ENCODE measurements at places on chromosomes 4 and X.
A peak's percentile ranks its signal among the peaks of the same experiment; 100 is the strongest.

- DNase-seq, result no peak
Measured at GRCh38 chrX:105876658-105877057, 54.3 kb downstream of the NRK start.

DNA sequence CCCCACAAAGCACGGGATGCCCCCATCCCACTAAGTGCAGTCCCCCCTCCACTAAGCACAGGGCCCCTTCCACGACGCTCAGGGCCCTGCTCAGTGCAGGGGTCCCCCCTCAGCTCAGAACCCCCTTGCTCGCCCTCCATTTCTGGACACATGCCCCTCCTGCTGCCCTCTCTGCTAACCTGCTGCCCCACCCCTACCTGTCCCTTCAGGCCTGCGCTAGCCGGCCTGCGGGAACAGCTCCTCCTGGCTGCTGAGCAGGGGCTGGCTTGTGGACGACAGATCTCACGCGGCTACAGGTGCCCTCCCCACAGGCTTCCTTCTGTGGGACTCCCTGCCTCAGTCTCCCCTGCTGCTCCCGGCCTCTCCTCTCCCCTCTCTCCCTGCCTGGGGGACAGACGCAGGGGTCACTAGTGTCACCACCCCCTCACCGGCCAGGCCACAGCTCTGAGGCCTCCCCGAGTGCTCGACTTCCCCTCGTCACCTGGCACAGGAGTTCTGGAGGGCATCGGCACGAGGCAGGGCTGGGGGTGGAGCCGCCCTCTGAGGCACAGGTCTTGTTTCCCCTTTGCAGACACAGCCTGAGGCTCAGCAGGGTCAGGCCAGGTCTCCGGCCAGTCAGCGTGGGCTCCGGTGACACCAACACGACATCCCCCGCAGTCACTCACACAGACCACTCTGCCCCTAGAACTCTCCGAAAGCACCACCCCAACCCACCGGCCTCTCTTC, 21.6 kb downstream of the GAK start:
- no peak for DNase-seq

- DNase-seq, result no peak
Measured at GRCh38 chr4:100174985-100175383, 15.3 kb downstream of the DDIT4L start.

GRCh38 chr4:2535376-2536192, 863 bp upstream of the FAM193A start:
- DNase-seq, result peak; percentile 75

- no peak for DNase-seq
Measured at GRCh38 chr4:153082322-153083301, 121.6 kb upstream of the TRIM2 start.

DNA sequence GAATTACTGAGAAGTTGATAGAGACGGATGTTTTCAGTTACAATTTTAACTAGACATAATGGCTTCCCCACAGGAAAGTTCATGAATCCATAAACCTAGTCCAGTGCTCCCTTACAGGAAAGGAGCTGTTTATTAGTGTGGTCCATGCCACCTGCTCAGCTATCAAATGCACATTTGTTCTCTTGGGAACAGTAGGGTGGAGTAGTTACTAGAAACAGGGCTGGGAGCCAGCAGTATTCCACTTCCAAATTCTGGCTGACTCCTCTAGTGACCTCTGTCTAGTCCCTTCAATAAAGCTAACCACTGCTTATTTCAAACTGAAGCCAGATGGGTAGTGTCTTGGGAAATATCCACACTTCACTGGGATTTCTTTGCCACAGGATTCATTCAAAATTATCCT, 88.4 kb upstream of the TLL1 start:
- DNase-seq, result no peak

- no peak for DNase-seq
Measured at GRCh38 chrX:12372111-12372510, 233.8 kb downstream of the FRMPD4 start.

DNA sequence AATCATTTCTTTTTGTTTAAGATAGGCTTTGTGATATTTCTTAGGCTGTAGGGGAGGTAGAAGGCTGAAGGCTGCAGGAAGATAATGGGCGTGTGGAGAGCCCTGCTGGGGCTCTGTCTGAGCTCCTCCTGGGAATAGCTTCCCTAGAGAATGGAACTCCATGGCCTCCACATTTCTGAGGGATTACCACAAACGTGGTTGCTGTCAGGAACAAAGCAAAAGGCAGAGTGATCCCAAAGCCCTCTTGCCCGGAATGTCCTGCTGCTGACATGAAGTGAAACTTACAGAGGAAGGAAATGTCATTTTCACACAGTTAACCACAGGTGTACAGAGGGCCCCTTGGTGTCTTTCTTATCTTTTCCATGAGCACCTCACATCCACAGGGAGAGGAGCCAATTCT, 89.3 kb downstream of the DDIT4L start:
- no peak for DNase-seq

GRCh38 chr4:7013175-7013574, 30.0 kb upstream of the TADA2B start:
- DNase-seq, result no peak

GRCh38 chr4:185247151-185247550, 37.8 kb downstream of the SNX25 start:
- no peak for DNase-seq

DNA sequence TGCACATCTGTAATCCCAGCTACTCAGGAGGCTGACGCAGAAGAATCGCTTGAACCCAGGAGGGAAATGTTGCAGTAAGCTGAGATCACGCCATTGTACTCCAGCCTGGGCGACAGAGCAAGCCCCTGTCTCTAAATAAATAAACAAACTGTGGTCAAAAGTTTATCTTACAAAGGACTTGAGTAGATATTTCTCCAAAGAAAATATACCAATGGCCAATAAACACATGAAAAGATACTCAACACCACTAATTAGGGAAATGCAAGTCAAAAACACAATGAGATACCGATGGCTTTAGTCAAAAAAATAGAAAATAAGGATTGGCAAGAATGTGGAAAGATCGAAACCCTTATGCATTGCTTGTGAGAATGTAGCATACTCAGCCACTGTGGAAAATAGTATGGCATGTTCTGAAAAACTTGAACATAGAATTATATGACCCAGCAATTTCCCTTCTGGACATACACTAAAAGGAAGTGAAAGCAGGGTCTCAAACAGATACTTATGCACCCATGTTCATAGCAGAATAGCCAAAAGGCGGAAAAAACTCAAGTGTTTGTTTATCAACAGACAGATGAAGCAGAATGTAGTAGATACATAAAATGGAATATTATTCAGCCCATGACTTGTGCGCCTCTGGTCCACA, 2.0 kb upstream of the CFAP97 start:
- DNase-seq, result no peak

GRCh38 chr4:98720871-98721480, 62.6 kb upstream of the TSPAN5 start:
- no peak for DNase-seq

DNA sequence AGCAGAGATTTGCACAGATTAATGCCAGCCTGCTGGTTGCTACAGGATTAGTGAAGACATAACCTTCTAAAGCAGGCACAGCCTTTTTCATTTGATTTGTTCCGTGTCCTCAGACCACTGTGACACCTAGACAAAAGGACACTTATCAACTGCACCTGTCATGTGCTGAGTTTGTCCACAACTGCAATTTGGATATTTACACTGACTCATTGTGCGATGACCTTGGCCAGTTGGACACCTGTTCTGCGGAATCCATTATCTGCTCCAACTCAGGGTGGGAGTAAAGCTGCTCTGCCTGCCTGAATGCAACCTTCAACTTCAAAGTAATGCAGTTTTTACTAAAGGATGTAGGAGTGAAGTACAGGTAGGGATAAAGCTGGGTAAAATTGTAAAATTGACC, 4.1 kb upstream of the NR0B1 start:
- DNase-seq, result no peak

DNA sequence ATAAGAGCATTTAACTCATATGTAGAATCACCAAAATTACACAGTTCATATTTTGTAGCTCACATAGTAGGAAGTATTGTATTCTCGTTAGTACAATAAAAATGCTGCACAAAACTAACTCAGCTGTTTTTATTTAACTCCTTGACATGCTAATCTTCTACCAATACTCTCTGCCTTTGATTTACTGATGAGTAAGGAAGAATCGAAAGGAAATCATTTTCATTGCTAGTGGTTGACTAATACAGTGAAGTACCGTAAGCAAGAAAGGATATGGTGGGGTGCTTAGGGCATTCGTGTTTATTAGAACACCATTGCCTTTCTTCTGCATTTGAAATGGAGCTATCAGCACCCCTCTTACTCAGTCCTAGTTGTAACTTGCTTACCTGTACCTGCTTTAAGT, 1239.1 kb upstream of the TENM3 start:
- DNase-seq, result no peak

GRCh38 chrX:149962859-149963757, 24.8 kb upstream of the EOLA2 start:
- DNase-seq, result peak; percentile 3

DNA sequence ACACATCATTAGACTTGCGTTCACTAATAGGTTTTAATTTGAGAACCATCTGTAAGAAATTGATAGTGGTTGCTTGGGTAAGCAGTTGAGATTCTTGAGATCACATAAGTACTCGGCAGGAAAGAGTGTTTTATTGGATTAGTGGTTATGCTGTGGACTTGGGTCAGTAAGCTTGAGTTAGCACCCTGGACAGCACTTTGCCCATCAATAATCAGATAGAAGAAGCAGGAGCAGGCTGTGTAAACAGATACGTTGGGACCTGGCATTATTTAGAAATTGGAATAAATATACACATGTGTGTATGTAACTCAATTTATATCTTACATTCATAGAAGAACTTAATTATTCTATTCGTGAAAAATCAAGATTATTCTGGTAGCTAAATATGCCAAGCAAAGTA, 357.5 kb upstream of the SMIM31 start:
- no peak for DNase-seq

GRCh38 chr4:183347566-183347965, 25.3 kb upstream of the CLDN24 start:
- no peak for DNase-seq

DNA sequence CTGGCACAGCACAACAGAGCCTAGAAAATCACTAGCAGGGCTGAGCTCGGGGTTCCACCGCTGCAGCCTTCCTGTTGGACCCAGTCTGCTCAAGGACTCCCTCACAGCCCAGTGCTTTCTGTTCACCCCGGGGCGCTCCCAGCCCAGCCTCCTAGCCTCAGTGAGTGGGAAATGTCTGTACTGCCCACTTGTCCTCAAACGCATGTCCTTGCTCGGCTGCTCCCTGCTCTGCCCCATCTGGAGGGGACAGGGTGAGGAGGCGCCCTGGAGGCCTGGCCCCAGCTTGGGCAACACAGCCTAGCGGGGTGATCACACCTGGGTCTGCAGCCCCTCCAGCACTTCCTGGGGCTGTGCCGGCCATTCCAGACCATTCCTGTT, 11.9 kb upstream of the CCNQ start:
- DNase-seq, result no peak

DNA sequence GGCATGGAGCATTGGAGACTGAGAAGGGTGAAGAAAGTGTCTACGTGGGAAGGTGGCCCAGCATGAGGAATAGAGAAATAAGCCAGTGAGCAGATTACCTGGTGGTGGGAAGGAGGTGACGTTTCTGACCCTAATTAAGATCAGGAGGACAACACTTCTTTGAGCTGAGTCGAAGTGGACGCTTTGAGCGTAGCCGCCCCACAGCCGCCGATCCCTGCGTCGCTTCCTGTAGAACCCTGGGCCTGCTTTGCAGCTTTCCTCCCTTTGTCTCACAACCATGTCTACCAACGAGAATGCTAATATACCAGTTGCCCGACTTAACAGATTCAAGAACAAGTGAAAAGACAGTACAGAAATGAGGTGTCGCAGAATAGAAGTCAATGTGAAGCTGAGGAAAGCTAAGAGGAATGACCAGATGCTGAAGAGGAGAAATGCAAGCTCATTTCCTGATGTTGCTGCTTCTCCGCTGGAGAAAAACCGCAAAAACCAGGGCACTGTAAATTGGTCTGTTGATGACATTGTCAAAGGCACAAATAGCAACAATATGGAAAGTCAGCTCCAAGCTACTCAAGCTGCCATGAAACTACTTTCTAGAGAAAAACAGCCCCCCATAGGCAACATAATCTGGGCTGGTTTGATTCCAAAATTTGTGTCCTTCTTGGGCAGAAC, 6.4 kb upstream of the ANTXR2 start:
- DNase-seq, result no peak
